ENCODE measurements at places on chromosomes 16 and 17.

- DNase-seq, result no peak
Measured at GRCh38 chr17:4362141-4362540, 4.3 kb downstream of the UBE2G1 start.

- DNase-seq, result no peak
Measured at GRCh38 chr16:63975669-63976068, 1146.2 kb downstream of the CDH11 start.

DNA sequence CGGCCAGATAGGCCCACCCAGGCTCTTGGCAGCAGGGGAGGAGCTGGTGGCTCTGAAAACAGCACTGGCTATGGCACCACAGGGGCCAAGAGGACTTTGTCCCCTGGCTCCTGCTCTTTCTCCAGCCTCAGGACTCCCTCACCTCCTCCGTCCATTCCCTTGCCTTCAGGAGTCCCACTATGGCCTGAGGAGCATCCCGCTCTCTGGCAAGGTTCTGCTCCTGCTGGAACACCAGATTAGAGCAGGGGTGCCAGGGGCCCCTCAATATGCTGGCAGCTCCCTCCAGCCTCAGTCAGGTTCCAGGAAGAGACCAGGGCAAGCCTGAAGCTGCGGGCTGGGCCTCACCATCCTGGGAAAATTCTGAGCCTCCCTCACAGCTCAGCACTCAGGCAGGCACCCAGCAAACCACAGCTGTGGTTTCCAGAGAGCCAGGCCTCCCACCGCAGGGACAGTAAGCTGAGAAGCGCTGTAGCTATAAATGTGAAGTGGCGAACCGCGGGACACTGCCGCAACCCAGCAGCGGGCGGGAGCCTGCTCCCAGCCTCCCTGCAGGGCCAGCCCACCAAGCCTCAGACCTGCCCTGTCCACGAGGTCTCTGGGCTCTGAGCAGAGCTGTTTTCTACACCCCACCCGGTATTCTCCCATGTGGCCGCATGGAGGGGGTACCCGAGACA lies 25.7 kb downstream of the C17orf100 start:
- DNase-seq, result no peak

- no peak for DNase-seq
Measured at GRCh38 chr17:71032746-71033273, 863.5 kb downstream of the KCNJ2 start.

DNA sequence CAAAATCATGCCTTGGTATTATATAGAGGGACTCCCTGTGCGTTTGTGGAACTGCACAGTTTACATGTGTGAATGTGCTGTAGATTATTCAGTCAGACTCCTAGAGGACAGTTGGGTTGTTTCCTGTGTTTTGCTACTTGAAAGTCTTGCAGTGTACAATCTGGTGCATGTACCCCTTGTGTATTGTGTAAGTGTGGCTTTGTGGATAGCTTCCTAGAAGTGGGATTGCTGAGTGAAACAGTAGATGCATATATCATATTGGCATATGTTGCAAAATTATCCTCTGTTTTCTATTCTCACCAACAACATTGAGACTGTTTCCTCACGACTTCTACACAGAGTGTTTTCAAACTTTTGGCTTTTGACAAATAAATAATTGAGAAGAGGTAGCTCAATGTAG lies 263.7 kb downstream of the MAP2K6 start:
- no peak for DNase-seq

DNA sequence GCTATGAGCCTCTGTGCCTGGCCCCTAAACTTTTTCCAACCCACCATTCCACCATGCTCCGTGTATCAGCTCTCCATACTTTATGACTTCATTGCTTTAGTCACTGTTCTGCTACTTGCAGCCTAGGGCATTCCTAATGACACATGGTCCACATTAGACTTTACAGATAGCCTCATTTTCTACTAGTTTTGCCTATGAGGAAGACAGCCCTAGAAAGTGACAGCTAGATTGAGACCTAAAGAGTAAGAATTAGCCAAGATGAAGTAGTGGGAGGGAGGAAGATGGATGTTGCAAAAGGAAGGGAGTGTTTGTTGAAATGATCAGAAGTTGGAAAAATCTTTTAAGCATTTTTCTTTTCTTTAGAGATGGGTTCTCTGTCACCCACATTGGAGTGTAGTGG lies 11.0 kb downstream of the C16orf54 start:
- no peak for DNase-seq

DNA sequence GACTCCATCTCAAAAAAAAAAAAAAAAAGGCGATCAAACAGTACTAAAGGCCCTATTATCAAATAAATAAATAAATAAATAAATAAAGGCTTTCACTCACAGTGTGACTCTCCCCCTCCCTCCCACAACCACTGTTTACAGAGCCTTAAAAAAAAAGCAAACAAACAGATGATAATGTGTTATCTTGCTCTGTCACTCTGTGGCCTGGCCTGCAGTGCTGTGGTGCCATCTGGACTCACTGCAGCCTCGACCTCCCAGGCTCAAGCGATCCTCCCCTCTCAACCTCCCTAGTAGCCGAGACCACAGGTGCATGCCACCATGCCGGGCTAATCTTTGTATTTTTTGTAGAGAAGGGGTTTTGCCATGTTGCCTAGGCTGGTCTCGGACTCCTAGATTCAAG lies 8.1 kb upstream of the NAGLU start:
- no peak for DNase-seq
